Uterus (tissue), 4 donors: ENCODE measurements at places on chromosomes 5 and 9. TPM values are rescaled to one million over a fixed set of nuclear protein-coding genes. Genes with fewer than 3 reads are reported as not detected.

GRCh38 chr9:13491138-13491492 lies 211.6 kb upstream of the MPDZ start:
- no peak for DNase-seq

GRCh38 chr9:132975961-132976360 lies 2.5 kb upstream of the GFI1B start:
- DNase-seq: no peak

DNA sequence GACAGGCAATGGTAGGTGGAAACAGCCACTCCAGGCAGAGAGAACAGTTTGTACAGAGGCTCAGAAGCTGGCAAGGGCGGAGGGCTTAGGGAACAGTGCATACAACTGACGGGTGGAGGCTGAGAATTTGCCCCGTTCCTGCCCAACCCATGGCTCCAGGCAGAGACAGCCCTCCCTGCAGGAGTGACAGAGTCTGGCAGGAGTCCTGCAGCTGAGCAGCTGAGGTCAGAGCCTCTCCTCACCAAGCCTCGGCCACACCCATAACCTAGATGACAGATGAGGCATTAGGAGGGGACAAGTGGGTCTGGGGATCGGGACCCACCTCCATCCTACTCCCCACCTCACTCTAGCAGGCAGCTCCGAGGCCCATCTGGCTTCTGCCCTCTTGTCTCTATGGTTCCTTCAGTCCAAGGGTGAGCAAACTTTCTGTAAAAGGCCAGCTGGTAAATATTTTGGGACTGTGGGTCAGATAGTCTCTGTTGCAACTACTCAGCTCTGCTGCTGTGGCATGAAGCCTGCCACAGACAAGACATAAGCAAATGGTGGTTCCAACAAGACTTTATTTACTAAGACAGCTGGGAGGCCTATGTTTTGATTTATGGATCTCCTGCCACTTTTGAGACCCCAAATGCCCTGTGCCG lies 83.7 kb downstream of the SH3TC2 start:
- no peak for DNase-seq

DNA sequence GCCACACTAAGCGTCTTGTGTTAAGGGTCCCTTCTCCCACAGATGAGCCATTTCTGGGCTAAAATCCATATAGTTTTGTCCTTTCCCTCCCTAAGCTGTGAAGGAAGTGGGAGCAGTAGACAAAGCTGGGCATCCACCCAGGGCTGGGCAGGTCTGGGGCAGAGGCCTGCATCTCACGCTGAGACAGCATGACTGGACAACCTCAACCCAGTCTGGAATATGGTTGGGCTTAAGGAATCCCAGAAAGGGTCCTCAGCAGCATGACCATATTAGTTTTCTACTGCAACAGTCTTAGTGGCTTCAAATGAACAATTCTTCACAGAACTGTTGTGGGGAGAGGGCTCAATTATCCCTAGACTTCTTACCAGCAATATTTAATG lies 173.8 kb downstream of the AUH start:
- no peak for DNase-seq

DNA sequence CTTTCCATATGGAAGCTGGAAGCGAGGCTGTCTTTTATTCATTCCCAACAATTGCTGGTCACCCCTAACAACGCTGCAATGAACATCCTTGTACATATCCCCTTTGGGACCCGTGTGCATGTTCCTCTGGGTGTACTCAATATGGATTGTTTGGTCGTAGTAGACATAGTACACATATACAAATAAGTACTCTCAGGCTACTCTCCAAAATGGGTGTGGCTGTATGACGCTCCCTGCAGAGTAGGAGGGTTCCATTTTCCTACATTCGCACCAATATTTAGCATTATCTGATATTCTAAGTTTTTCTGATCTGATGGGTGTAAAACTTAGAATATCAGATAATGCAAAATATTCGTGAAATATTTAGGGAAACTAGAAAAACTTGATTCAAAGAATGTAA lies 23.2 kb upstream of the NAA35 start:
- no peak for DNase-seq

DNA sequence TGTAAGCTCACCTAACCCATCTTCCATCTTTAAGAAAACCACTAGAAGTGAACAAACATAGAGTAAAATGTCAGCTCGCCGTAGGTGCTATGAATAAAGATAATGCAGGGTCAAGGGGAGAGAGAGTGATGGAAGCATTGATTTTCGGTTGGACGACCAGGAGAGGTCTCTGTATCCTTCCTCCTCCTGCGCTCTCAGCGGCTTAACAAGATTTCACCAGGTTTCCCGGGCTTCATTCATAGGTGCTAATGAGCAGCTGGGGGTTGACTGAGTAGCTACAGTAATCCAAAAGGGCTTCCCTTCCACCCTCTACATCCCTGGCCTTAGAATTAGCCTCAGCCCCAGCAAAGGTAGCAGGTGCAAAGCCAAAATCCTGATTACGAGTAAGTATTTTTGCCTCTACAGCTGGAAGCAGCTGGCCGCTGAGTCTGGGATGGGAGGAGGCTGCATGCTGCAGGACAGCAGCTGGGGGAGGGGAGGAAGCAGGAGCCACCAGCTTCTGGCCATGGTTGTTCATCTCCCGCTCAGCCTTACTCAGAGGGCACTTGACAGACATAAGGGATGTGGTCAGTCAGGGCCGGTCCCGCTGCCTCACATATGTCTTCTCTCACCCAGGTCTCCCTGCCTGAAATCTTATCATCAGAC lies 112.0 kb upstream of the IL12B start:
- no peak for DNase-seq

- no peak for DNase-seq
Measured at GRCh38 chr5:89128906-89129625, 246.1 kb upstream of the MEF2C start.

DNA sequence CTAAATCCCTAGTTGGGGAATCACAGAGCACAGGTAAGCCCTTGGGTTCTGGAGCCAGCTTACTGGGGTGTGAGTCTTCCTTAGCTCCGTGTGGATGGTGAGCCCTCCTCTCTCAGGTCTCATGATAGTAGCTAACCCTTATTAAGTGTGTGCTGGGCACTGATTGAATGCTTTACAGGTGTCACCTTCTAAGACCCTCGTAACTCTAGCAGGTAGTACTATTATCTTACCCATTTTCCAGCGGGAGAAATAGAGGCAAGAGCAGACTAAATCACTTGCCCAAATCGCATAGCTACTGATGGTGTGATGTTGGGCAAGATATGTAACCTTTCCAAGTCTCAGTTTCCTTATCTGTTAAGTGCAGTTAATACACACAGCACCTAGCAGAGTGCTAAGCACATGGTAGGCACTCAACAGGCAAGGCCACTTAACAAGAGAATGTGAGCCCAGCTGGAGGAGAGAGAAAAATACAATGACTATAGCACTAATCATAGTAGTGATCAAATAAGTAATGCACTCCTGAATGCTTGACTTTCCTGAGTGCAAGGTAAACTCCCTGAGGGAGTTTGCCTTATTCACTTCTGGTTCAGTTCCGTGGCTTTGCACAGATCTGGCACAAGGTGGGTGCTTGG lies at the start of gene DCANP1:
DCANP1 (minus strand) TSS at position 51 of the 632 bp plus-strand sequence. CDS start 240 bp downstream, outside the sequence.
- no peak for DNase-seq

DNA sequence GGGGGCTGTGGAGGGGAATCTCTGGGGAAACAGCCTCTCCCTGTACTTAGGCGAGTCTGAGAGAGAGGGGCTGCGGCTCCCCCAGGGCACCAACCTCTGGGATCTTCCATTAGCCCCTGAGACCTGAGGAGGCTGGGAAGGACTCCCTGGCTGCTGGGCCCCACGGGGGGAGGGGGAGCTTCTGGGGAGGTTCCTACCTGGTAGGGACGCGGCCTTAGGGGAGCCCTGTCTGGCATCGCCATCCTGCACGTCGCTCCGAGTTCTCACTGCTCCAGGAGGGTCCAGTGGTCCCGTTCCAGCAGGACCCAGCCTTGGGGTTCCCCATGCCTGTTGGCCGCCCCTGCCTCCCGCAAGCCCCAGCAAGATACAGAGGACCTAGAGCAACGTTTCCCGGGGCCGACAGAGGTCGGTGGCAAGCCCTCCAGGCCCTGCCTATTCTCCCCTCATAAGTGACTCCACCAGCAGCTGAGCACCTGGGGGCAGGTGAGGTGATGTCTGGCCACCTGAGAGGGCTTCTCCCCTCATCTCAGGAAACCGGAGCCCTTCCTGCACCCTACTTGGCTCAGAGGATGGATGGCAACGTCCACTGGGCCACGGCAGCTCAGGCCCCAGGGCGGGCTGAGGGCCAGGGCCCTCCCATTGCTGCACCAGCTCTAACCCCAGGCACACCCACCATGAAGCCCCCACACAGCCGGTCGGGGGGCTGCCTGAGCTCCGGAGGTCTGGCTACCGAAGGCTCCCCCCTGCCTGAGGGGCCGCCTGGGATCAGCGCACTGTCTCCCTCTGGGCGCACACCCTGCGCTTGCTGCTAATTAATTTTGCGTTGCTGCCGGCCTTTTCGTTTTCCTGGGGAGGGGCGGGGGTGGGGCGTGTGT lies 22.5 kb downstream of the TPPP start:
- DNase-seq: no peak

GRCh38 chr5:143707806-143708205 lies 104.2 kb upstream of the HMHB1 start:
- no peak for DNase-seq

- DNase-seq: no peak
Measured at GRCh38 chr9:134501761-134502265, 139.8 kb upstream of the COL5A1 start.

DNA sequence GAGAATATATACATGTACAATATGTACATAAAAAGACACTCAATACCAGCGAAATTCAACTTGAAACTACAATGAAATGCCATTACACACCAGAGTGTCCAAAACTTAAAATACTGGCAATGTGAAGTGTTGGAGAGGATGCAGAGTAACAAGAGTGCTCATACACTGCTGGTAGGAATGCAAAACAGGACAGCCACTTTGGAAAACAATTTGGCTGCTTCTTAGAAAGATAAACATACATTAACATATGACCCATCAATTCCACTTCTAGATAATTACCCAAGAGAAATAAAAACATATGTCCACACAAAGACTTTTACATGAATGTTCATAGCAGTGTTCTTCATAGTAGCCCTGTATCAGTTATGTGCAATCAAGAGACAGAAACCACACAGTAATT lies 39.4 kb upstream of the BARX1 start:
- DNase-seq: no peak

GRCh38 chr5:139147483-139148087 lies 50.6 kb downstream of the SIL1 start:
- DNase-seq: peak; percentile 79

DNA sequence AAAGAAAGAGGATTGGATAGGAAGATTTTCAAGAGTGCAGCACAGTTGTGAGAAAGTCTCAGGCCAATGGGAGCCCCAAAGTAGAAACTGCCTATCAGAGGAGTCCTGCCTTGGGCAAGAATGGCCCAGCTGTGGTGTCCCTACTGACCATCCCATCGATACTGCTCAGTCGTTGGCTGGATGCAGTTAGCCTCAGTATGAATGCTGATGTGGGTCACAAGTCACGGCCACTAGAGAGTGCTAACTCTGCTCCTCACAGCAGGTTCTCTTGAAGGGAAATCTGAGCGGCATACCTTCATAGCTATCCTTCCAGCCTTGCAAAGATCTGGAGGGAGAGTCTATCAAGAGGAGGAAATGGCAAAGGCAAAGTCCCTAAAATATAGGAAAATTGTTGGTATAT lies 11.6 kb upstream of the CETN3 start:
- DNase-seq: no peak

DNA sequence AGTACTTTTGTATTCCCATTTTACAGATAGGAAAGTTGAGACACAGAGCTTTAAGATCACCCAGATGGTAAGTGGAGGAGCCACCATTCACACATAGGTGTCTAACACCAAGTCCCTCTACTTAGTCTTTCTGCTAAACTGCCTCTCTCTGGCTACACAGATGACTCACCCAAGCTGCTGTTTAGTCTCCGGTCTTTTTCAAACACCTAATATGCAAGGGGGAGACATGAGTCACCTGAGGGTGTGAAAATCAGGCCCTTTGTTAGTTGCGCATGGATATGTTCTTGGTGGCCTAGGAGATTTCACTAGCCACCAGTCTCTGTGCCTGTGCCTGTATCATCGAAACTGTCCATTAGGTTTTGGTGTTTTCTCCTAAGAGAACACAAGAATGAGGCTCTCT lies 117.8 kb downstream of the MAST4 start:
- DNase-seq: peak; percentile 40

GRCh38 chr5:10634562-10634961 lies 70.7 kb downstream of the ANKRD33B start:
- no peak for DNase-seq

- no peak for DNase-seq
Measured at GRCh38 chr9:14231196-14231990, 82.5 kb downstream of the NFIB start.

DNA sequence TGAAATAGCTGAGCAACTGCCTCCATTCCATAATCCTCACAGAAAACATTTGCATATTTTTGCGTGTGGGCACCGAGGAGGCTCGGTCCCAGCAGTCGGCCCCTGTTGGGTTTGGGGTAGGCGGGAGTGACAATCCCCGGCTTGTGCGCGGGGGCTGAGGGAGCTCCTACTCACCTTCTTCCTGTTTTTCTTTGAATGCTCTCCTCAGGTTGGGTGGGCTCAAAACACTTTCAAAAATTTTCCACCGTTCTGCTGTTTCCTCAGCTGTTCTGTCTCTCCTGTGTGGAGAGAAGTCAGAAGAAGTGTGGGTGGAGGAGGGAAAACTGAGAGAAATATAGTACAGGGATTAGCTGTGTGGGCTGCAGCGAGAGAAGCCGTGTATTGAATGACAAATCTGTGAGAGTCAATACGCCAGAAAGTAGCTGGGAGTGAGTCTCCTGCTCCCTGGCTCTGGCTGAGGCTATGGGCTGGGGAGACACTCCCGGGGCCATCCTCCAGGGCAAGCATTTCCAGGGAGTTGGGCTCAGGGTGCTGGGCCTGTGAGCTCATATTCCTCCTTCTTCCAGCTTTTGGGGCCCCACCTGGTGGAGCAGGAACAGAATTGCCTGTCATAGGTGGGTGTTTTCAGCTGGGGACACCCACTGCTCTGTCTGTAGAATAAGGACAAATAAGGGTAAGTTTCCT lies 84.7 kb downstream of the CMYA5 start:
- peak; percentile 25 for DNase-seq

- DNase-seq: no peak
Measured at GRCh38 chr9:20508242-20508641, 114.1 kb downstream of the MLLT3 start.

DNA sequence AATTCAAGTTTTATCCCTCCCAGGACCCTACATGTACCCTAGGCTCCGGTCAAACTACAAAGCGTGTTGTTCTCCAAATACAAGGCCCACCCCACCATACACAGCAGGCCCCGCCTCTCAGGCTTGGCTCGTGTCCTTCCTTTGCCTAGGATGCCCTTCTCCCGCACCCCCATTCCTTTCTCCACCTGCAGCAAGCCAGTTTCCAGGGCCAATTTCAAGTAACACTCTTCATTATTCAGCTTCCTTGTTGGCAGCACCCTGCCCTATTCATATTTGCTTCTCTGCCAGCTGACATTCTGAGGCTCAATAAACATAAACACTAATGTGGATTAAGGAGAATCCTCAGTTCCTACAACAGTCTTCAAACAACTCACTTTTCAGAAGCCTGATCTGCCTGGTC lies 31.7 kb downstream of the EPB41L4B start:
- DNase-seq: no peak

HSPB3 gene
- not detected for total RNA-seq

PCDHGA2 gene
- 11.6 TPM for total RNA-seq

TIMD4 gene
- total RNA-seq: not detected

ARID3C gene
- 0.82 TPM for total RNA-seq

GPRIN1 gene
- 0.40 TPM for total RNA-seq

FYB1 gene
- 2.9 TPM for total RNA-seq

TMEM252 gene
- total RNA-seq: not detected

SEMA6A gene
- 45.8 TPM for total RNA-seq

KCNN2 gene
- 7.1 TPM for total RNA-seq

PDCD1LG2 gene
- total RNA-seq: 5.0 TPM

CCL27 gene
- total RNA-seq: not detected

DBH gene
- not detected for total RNA-seq

PCDH12 gene
- 1.3 TPM for total RNA-seq

HAVCR1 gene
- total RNA-seq: not detected
